ENCODE measurements at places on chromosomes 7 and 10.

GRCh38 chr7:102966465-102966864 is 53.7 kb downstream of the LRRC17 start:
- DNase-seq = no peak

GRCh38 chr10:6141296-6142151 is 52.7 kb downstream of the RBM17 start:
- DNase-seq = no peak

GRCh38 chr7:111527545-111527944 is 34.7 kb downstream of the IMMP2L start:
- no peak for DNase-seq

- no peak for DNase-seq
Observed at GRCh38 chr10:107169516-107169915, 5.0 kb upstream of the SORCS1 start.
